CD4-positive, CD25-positive, alpha-beta regulatory T cell (primary cell): ENCODE measurements at places on chromosomes 2 and 18. TPM values are rescaled to one million over a fixed set of nuclear protein-coding genes. Genes with fewer than 3 reads are reported as not detected.

- no peak for DNase-seq
- H3K4me3 ChIP-seq, result no peak overlapping the region
- no peaks in the 10 kb centered on the region for H3K4me1 ChIP-seq
- no peaks in the 10 kb centered on the region for H3K27me3 ChIP-seq
- peaks cover 40% of the 10 kb centered on the region for H3K36me3 ChIP-seq
- no peak overlapping the region for H3K27ac ChIP-seq
These were observed 181.8 kb downstream of the EIPR1 start for GRCh38 chr2:3195641-3196476.

DNA sequence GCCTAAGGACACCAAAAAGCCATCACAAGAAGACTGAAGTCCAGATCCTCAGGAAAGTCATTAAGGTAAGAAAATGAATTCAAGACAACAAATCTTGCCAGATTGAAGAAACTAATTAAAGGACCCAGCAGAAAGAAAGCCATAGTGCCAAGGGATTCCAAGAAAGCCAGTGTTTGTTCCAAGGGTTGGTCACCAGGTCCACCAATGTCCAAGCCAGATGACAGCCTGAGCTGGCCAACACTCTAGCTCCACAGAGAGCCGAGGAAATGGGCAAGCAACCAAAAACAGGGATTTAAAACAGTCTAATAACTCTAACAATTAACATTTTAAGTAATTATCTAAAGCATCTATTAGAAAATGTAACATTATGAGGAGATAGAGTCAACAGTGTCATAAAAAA, 49.2 kb downstream of the DNER start:
- H3K4me1 ChIP-seq, result no peaks in the 10 kb centered on the region
- no peaks in the 10 kb centered on the region for H3K36me3 ChIP-seq
- no peak overlapping the region for H3K4me3 ChIP-seq
- H3K27ac ChIP-seq, result no peak overlapping the region
- peaks cover 4% of the 10 kb centered on the region for H3K27me3 ChIP-seq
- no peak for DNase-seq

DNA sequence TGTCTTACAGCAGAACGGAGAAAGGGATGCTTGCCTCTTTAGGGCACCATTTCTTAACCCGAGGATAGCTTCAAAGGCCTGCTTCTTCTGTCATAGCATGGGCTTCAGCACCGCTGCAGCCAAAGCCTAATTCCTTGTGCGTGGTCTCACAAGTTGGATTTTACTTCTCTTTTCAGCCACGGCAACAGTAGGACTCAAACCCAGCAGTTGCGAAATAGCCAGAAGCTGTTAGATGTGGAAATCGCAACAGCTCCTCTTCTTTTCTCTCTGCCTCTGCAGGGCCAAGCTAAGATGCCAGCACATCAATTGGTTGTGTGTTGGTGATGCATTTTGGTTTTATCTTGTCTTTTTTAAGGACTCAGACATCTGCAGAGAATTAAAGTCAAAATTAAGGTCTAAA, 3.1 kb downstream of the NRXN1 start:
- no peaks in the 10 kb centered on the region for H3K4me1 ChIP-seq
- no peak overlapping the region for H3K27ac ChIP-seq
- no peak for DNase-seq
- no peaks in the 10 kb centered on the region for H3K36me3 ChIP-seq

- DNase-seq, result peak; percentile 1
- no peaks in the 10 kb centered on the region for H3K36me3 ChIP-seq
- no peak overlapping the region for H3K4me3 ChIP-seq
- no peaks in the 10 kb centered on the region for H3K27me3 ChIP-seq
- no peaks in the 10 kb centered on the region for H3K4me1 ChIP-seq
These were observed 761.6 kb downstream of the DSC3 start for GRCh38 chr18:30280861-30281470.

GRCh38 chr2:71599646-71600236, 146.4 kb downstream of the DYSF start:
- DNase-seq, result no peak
- H3K27me3 ChIP-seq, result no peaks in the 10 kb centered on the region
- H3K4me1 ChIP-seq, result no peaks in the 10 kb centered on the region
- no peak overlapping the region for H3K4me3 ChIP-seq
- no peak overlapping the region for H3K27ac ChIP-seq
- no peaks in the 10 kb centered on the region for H3K36me3 ChIP-seq

- H3K27me3 ChIP-seq, result no peaks in the 10 kb centered on the region
- H3K4me3 ChIP-seq, result no peak overlapping the region
- no peak for DNase-seq
- H3K36me3 ChIP-seq, result peaks cover 16% of the 10 kb centered on the region
- peaks cover 4% of the 10 kb centered on the region for H3K4me1 ChIP-seq
These were observed 42.7 kb downstream of the UBE2F start for GRCh38 chr2:238009563-238009962.

KCNJ3 gene
- total RNA-seq, result not detected
